ENCODE measurements at places on chromosomes 3 and 15. TPM values are rescaled to one million over a fixed set of nuclear protein-coding genes. Genes with fewer than 3 reads are reported as not detected.

The CHST2 gene
- total RNA-seq, result 1.5 TPM

The EPB42 gene
- total RNA-seq, result not detected

The ABHD2 gene
- total RNA-seq, result 179 TPM

The AGBL1 gene
- total RNA-seq, result not detected

The GP9 gene
- total RNA-seq, result not detected

The KCNMB3 gene
- total RNA-seq, result 1.4 TPM

The ERC2 gene
- total RNA-seq, result 3.8 TPM

The EIF5A2 gene
- total RNA-seq, result 12.3 TPM

The ANKRD63 gene
- 4.3 TPM for total RNA-seq

The GNAT1 gene
- total RNA-seq, result not detected

The KBTBD12 gene
- total RNA-seq, result 5.7 TPM

The RASGRP1 gene
- total RNA-seq, result 2.7 TPM

The FAM219B gene
- 128 TPM for total RNA-seq

The CYP8B1 gene
- total RNA-seq, result not detected

The PLA2G4E gene
- 0.08 TPM for total RNA-seq

The TF gene
- total RNA-seq, result 2.1 TPM

The CCDC66 gene
- 24.2 TPM for total RNA-seq

The DUOXA2 gene
- not detected for total RNA-seq

The STXBP5L gene
- total RNA-seq, result not detected

The ZBTB11 gene
- total RNA-seq, result 11.7 TPM

The OR5H6 gene
- total RNA-seq, result not detected

The FOXL2 gene
- total RNA-seq, result not detected

The HTD2 gene
- total RNA-seq, result 10.1 TPM

The LSAMP gene
- total RNA-seq, result 2.5 TPM
